ENCODE measurements at places on chromosomes 2 and 18.
A peak's percentile ranks its signal among the peaks of the same experiment; 100 is the strongest.

GRCh38 chr2:113324684-113325160 lies 46.0 kb upstream of the PAX8 start:
- DNase-seq, result peak; percentile 11

DNA sequence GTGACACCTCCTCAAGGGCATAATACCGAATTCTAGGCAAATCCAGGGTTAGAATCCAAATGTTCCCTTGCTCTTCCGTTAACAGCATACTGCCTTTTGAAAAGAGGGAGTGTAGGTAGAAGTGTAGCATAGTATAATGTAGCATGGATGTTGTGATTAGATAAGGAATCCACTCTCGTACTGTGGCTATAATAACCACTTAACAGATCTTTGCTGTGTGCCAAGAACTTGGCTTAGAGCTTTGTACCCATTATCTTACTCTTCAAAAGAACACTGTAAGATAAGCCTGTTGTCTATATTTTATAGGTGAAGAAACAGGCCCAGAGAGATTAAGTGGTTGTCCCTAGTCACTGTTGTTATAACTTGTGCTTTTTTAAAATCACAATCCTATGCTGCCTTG lies 24.2 kb downstream of the WDR75 start:
- DNase-seq, result no peak

GRCh38 chr18:7301094-7301493 lies 70.2 kb downstream of the LRRC30 start:
- peak; percentile 9 for DNase-seq

- no peak for DNase-seq
These were observed 82.0 kb upstream of the RANBP2 start for GRCh38 chr2:108637304-108637669.

GRCh38 chr2:67950919-67951318 lies 111.9 kb downstream of the C1D start:
- peak; percentile 47 for DNase-seq

DNA sequence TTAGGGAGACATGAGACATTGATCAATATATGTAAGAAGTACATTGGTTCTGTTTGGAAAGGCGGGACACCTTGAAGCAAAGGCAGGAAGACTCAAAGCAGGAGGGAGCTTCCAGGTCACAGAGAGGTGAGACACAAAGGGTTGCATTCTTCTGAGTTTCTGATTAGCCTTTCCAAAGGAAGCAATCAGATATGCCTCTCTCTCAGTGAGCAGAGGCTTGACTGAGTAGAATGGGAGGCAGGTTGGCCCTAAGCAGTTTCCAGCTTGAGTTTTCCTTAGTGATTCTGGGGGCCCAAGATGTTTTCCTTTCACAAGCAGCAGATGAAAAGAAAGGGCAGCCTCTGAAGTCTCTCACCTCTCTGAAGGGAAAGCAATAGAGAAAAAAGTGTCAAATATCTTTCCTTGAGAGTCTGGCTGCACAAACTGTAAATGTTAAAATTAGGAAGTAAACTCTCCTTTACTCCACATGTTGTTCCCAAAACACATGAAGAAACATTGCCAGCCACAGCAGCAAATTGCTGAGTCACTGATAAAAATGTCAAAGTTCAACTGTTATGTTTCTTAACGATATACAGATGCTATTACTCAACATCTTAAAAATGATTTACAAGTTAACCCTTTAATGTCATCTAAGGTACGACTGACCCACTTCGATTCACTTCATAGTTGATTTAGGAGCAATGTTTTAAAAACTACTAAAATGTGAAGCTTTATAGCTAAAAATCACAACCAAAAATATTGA lies 40.3 kb downstream of the CYB5A start:
- no peak for DNase-seq

DNA sequence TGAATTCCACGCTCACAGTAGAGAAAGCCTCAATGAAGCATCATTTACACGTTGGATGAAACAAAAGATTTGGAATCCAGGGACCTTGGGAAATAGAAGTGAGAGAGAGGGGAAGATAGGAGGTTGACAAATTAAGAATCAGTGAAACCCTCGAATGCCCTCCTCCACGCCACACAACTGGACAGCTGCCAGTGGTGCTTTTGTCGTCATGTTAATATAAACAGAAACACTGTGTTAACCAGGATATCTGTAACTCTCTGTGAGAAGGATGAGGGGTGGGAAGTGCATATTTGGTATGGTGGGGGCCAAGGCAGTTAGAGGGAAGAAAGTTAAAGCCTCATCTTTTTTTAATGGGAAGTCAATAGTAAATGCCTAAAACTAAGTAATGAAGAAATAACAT lies 108.7 kb downstream of the GFPT1 start:
- no peak for DNase-seq

GRCh38 chr2:39733070-39733674 lies 45.9 kb downstream of the THUMPD2 start:
- DNase-seq, result no peak

DNA sequence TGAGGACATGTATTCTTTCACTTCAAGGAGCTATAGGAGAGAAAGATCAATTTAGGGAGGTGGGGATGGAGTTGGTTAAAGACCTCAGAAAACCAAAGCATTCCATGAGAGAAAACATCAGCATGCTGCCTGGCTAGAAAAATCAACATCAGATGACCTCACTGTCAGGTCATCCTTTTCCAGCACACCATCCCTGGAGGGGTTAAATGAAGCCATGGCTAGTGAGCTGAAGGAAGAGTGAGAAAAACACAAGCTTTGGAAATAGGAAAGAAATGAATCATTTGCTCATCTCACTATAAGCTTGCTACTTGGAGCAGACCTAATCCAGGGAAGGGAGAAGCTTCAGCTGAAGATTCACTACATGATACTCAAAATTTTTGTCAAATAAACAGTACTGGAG lies 109.5 kb upstream of the ITGB6 start:
- DNase-seq, result no peak

DNA sequence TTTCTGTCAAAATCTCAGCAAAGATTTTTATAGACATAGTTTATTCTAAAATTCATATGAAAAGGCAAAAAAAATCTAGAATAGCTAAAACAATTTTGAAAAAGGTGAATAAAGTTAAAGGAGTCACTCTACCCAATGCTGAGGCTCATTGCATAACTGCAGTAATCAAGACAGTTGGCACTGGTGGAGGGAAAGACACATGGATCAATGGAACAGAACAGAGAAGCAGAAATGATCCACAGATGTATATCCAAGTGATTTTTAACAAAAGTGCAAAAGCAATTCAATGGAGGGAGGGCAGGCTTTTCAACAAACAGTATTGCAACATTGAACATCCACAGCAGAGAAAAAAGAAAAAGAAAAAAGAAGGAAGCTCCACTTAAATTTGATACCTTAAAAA lies 162.8 kb downstream of the RBM43 start:
- DNase-seq, result no peak

DNA sequence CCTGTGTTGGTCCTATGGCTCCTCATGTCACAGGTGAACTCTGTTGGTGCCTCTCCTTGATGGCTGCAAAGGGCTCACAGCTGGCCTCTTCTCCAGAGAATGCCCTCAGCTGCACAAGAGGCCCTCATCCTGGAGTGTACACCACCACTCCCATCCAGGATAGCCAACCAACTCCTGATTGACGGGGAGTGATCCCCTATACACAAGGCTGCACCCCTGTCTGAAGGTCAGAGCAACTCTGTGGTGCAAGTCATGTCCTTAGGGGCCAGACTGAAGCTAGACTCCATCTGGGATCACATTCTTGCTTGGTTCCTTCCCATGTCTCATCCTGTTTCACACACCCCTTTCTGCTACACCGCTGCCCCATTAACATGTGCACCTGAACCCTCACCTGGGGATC lies 41.7 kb upstream of the ATL2 start:
- DNase-seq, result no peak

DNA sequence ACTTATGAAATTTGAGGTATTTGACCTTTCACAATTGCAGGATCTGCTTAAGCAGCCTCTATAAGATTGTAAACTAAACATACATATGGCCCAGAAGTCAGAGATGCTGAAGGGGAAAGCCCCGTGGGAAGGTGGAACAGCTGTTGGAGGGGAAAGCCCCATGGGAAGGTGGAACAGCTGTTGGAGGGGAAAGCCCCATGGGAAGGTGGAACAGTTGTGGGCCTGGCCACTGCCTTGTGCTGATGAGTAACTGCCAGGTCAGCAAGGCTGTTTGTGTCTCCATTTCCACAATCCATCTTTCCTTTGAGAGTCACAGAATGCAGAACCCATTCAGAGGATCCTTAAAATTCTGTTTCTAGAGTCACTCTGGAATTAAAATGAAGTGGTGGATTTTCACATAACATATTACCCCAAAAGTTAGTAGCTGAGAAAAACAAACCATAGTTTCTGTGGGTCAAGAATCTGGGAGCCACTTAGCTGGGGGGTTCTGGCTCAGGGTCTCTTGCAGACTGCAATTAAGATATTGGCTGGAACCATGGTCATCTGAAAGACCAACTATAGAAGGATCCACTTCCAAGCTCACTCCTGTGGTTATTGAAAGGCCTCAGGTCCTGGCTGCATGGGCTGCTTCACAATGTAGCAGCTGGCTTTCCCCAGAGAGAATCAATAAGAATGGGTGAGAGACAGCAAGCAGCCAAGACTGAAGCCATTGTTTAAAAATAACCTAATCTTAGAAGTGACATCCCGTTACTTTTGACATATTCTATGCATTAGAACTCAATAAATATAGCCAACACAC lies 86.6 kb upstream of the CAVIN2 start:
- DNase-seq, result no peak

- DNase-seq, result no peak
These were observed 197.5 kb downstream of the FAM210A start for GRCh38 chr18:13528739-13529392.

All from NCI-H2029 treated with DMSO at 0.1 percent for 48 hours (cell line).